ENCODE measurements at places on chromosomes 2 and 18. TPM values are rescaled to one million over a fixed set of nuclear protein-coding genes. Genes with fewer than 3 reads are reported as not detected.

GRCh38 chr2:190862571-190862991 is 18.0 kb upstream of the GLS start:
- DNase-seq: no peak

- DNase-seq: no peak
Measured at GRCh38 chr2:226526716-226527115, 272.9 kb downstream of the IRS1 start.

DNA sequence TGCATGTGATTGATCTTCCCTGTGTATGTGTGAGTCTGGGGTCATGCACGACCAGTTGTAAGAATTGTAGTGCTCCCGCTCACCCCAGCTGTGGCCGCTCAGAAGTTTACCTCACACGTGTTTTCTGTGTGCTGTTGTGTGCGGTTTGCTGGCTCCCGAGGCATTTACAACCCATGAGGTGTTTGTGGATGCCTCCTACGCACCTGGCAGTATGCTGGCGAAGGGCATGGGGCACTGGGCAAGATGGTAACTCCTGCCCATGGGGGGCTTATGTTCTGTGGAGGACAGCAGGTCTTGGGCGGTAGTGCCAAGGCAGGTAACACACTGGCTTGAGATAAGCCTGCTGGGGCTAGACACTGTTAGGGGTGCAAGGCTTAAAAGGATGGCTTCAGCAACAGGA is 102.6 kb upstream of the HS6ST1 start:
- no peak for DNase-seq

CD8B2 gene
- total RNA-seq: not detected

DNA sequence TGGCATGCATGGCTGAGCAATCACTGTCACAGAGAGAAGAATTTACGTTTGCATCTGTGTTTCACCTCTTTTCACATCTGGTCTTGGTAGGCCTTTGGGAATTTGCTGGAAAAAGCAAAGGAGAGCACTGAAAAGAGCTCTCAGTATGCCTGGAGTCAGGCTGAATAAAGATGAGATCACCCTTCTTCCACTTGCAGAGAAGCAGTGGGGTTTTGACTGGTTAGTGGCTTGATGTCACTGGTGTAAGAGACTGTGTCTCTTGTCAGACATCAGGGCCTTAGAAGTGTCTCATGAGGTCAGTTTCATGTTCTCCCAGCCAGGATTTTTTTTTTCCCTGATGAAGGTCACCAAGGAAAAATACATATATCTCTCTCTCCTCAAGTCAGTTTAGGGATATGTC is 353.8 kb downstream of the INSIG2 start:
- no peak for DNase-seq

DNA sequence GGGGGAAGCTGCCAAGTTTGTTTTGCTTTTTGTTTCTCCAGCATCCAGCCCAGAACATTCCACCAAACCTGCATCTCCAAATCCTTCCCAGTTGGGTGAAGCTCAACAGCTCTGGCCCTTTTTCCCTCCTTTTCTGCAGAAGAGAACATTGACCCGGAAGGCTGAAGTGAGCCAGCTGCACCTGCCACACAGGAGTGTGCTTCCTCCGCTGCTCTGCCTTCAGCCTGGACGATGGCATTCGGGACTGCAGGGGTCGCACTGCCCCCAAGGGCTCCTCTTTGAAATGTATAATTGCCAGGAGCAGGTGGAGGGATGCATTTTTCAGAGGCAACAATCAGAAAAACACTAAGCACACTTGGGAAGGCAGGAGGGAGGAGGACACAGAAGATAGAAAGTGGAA is 41.8 kb downstream of the ST8SIA5 start:
- DNase-seq: no peak

TSPYL6 gene
- total RNA-seq: not detected

GRCh38 chr2:109085912-109086742 is 42.9 kb upstream of the SH3RF3 start:
- DNase-seq: no peak

- DNase-seq: peak; percentile 87
Measured at GRCh38 chr2:237864940-237865622, 5.7 kb downstream of the RAMP1 start.

GRCh38 chr2:225814554-225814953 is 415.0 kb downstream of the NYAP2 start:
- no peak for DNase-seq

- no peak for DNase-seq
Measured at GRCh38 chr18:41618147-41618546, 336.9 kb upstream of the PIK3C3 start.

GRCh38 chr2:226489775-226490541 is 309.7 kb downstream of the IRS1 start:
- no peak for DNase-seq

CDKL4 gene
- total RNA-seq: not detected

- DNase-seq: no peak
Measured at GRCh38 chr18:10377956-10378355, 76.5 kb upstream of the APCDD1 start.

- no peak for DNase-seq
Measured at GRCh38 chr2:238444242-238444641, 17.5 kb downstream of the ASB1 start.

DNA sequence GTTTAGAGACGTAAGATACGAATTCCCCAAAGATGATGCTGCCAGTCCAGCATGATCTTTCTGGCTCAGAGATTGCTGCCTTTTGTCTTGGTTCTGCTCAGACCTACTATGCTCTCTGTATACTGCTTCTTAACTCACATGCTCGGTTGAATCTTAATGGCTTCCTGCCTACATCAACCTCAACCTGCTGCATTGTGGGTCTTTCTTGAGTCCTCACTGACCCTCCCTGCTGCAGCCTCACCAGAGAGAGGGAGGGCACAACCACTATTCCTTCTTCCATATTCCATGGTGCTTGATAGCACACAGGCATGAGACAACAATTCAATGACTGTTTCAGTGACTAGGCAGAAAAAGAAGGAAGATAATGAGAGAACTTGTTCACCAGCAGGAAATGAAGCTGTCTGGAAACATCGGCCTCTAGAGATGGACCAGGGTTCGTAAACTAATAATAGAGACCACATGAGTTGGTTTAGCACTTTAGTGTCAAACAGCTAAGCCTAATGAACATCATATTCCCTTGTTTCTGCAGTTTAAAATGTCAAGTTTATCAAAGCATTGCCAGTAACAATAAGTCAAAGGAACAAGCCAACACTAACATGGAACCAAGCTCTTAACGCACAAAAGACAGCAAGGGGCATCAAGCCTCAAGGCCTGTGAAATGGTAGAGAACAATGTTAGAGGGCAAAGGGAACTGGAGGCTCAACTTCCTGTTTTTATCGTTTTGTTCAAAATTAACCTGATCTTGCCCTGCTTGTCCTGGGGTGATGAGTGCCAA is 333.9 kb downstream of the PDE11A start:
- no peak for DNase-seq

DNA sequence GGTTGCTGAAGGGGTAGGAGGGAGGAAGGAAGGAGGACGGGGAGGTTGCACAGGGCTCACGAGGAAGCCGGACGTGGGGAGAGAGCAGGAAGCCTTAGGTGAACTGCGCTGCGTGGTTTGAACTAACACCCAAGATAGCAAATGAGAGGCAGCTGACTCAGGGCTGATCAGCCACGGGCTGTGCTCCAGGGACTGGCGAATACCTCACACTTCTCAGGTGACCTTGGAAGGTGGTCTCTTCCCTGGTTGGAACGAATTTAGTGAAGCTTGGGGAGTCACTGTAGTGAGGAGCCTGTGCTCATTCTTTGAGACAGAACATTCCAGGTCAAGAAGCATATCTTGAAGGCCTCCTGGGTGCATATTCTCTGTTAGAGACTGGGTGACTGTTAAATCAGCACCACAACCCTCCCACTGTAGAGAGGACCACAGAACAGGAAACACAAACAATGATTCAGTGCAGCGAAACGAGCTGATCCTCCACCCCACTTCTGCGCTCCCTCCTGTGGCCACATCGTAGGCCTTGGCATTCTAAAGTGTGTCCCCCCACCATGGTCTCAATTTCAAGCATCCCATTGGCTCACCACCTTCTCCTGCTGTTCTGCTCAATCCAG is 33.8 kb downstream of the TOGARAM2 start:
- DNase-seq: no peak

- DNase-seq: no peak
Measured at GRCh38 chr18:64893349-64893748, 744.5 kb upstream of the LINC00305 start.

DNA sequence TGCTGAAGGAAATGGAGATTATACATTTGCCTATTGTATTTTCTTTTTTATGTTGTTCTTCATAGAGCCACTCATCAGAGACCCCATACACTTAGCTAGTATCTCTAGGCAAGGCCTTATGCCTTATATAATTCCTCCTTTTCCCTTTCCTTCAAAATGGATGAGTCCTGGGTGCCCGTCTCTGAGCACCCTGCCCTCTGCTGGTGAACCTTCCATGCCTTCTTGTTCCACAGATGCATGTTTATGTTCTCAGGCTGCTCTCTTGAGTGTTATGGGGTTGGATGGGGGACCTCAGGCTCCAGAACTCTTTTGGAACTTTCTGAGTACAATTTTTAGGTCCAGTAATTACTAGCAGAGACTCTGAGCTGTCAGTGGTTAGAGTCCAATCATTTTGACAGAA is 368.6 kb upstream of the SPRED2 start:
- DNase-seq: peak; percentile 9

DNA sequence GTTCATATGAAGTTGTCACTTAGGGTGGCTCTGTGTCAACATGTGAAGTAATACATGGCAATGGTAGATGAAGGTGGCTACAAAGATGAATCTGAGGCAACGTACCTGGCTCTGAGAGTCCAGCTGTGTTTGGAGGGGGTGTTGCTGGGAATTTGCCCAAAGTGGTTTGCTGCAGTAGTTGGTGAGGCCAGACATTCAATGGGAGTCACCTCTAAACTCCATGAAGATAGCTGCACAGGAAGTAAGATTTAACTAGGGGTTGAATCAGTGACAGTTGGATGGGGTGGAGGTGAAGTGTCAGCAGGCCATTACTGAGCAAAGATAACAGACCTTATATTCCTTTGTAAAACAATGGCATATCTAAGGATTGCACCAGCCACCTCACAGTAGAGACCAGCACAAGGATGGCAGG is 71.8 kb downstream of the NUP35 start:
- DNase-seq: no peak

C2orf15 gene
- total RNA-seq: 16.9 TPM

DNA sequence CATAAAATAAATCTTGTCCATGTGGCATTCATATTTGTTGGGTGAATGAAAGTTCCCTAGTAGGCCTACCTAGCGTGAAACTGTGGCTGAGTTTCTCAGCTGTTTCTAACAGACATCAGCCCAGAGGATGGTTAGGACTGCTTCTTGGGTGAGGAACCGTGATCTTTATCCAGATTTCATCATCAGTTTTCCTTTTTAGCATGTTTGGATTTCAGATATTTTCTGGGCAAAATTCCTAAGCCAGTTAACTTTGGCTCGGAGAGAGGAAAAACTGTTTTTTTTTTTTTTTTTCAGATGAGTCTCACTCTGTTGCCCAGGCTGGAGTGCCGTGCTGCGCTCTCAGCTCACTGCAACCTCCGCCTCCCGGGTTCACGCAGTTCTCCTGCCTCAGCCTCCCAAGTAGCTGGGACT is 53.5 kb downstream of the DGKD start:
- DNase-seq: no peak

DNA sequence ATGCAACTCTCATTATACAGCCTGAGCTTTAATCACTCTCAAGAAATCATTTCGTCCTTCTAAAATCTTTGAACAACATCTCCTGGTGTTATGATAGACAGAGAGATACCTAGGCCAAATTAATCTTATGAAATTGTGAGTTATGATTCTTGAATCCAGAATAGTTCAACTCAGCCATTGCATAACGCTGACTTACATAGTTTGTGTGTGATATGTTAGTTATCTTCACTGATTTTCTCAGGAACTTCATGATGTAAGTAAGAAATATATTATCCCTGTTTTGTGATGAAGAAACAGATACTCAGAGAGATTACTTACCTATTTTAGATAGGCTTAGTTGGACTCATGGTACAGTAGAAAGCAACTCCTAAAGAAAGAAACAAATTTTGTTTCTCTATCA is 684.4 kb downstream of the ZEB2 start:
- DNase-seq: no peak

ALPI gene
- not detected for total RNA-seq

CD28 gene
- not detected for total RNA-seq

DNA sequence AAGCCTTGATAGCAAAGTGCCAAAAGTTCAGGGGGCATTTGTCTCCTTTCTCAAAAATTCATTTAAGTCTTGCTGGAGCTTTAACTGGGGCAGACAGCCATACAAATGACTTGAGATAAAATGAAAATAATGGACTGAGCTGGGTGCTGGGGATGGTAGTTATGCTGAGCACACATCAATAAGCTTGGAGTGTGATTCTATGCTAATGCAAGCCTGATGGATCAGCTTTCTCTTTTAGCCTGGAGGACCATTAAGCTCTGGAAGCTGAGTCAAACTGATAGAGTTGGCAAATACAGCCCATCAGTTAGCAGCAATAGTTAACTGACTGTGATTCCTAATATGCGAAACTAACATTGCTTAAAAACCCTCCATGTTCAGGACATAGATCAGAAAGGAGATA is 98.0 kb downstream of the CAMKMT start:
- DNase-seq: no peak

DNA sequence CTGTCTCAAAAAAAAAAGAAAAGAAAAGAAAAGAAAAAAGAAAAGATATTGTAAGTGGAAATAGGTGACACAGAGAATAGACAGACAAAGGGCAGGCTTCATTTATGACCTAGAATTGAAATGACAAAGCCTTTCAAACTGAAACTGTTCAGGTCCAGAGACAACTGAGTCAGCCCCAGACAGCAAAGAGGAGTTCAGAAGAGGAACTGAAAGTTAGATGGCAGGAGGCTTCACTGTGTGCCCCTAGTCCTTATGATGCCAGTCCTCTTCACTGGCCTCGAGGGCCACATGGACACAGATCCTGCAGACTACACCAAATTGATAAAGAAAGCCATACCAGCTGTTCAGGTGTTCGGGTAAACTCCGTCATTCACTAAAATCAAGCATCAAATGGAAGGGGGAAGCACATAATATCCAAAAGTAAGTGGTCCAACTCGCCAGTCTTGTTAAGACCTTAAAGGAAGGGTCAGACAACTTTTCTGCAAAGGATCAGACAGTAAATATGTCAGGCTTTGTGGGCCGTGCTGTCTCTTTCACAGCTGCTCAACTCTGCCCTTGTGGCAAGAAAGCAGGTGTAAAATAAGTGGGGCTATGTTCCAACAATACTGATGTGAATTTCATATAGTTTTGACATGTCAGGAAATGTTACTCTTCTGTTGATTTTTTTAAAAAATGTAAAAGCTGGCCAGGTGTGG is 231.9 kb upstream of the MGAT5 start:
- DNase-seq: no peak

DNA sequence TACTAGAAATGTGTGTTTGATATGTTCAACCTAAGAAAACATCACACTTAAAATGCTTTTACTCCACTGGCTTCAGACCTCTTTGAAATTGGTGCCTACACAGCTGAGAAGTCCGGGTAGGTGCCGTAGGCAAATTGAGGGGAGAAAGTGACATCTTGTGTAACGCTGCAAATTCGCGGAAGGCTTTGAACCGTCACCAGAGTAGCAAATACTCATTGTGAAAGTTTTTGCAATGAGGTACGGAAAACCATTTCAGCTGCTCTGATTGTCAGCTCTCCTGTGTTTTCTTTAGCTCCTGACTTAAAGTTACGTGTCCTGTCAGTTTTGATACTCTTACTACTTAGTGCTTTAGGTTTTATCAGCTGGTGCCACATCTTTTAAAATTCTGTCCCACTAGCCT is 224.5 kb downstream of the FAM210A start:
- DNase-seq: no peak
